ENCODE measurements at places on chromosomes 4 and X.

DNA sequence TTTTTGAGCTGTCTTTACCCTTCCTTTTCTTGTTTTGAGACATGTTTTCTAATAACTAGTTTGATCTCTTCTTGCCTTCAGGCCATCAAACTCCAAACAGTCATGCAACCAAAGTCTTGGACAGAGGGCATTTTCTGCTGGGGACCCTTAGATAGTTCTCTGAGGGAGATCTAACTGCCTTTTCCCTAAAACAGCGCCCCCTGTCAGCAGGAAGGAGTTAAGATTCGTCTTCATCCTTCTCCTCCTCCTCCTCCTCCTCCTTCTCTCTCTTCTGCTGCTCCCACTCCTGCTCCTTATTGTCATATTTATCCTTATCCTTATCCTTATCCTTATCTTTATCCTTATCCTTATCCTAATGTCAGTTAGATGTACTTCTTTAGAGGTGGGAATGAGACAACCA is 417.2 kb downstream of the TRAM1L1 start:
- DNase-seq: no peak

- DNase-seq: no peak
These were observed 1989.8 kb upstream of the PCDH10 start for GRCh38 chr4:131159261-131159660.

DNA sequence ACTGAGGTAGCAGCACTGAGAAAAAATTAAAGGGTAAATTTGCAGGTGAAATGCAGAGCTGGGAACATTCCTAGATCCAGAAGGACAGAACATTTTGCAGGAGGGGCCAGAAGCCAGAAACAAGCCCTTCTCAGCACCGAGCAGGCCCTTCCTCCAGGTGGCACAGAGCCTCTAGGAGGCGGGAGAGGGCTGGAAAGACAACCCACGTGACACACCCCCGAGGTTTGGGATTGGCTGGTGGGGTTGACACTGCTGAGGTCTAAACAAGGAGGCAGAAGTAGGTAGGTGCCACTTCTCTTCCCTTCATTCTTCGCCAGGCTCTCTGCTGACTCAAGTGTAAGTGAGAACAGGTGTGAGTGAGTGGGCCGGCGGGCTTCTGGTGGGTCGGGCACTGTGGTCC is at the start of gene PAGE4:
PAGE4 (plus strand) TSS at position 288 of the 400 bp plus-strand sequence. CDS start 1,126 bp downstream, outside the sequence.
- no peak for DNase-seq

DNA sequence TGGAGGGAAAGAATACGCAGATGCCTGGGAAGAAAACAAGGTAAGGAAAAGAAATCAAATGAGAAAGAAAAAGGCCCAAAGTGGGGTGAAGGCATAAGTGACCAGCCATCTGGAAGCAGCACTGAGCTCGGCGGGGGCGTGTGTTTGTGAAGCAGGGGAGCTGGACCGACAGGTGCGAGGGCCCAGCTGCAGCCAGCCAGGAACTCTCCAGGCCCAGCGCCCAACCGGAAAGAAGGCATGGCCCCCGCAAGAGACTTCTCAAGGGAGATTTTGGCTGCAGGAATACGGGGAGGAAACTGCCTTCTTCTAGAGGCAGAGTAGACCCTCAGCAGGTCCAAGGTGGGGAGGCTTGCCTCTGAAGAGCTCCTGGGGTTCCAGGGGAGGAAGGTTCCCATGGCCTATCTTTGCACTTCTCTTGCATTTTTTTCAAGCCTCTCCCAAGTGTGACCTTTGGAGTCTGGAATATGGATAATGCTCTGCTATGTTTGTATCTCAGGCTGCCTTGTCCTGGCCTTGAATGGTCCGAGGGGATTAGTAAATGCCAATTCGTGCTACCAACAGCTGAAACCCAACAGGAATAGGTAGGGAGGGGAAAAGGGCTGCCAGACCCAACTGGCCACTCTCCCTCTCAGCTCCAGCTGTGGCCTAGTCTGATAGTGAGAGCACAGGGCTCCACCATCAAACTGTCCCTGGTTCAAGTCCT is 10.8 kb upstream of the CITED1 start:
- DNase-seq: no peak

DNA sequence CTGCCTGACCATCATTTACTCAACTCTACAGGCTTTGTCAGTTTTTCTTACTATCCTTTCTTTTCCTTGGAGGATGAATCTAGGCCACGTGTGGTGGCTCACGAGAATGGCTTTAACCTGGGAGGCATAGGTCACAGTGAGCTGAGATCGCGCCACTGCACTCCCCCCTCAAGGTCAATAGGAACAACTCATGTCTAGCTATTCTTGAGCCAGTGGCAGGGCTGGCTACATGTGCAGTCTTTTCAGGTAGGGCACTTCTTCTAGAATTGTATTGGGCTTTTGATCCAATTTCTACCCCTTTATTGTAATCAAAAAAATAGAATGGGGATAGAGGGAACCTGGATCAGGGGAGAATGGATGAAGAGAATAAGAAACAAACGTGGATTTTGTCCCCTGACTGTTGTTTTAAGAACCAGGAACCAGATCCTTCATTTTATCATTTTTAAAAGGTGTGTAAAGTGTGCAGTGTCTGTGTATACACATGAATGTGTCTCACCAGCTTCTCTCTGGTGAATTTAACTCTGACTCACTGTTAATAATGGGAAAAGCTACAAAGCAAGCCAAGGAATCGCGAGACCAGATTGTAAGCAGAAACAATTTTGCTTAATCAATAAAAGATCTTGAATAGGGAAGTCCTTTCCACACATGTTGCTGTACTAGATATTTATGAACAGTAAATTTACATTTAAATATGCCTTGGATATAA is 283.9 kb upstream of the GPC4 start:
- no peak for DNase-seq

DNA sequence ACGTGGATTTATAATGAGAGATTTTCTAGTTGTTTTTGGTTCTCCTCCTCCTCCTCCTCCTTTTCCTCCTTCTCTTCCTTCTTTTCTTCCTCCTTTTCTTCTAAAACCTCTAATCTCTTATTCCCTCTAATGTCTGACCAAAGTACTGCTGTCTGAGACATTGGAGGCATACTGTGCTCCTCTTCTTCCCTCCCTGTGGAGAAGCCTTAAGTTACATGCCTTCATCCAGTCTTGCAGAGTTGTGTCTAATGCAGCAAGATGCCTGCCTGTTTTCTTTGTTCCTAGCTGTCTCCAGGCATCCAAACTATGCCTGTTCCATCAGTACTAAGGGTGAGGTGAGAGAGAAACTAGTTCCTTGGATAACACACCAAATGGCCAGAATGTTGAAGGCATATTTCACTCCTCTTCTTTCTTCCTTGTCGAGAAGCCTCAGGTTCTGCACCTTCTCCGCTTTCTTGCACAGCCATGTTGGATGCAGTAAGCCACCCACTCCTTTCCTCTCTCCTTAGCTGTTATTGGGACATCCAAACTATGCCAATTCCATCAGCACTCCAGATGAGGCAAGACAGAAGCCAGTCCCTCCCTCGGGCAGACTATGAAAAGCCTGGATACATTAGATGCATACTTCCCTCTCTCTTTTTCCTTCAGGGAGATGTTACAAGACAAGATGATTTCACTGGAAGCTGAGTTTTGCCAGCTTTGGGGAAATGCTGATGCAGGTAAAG is 285.7 kb upstream of the TRAM1L1 start:
- DNase-seq: no peak

DNA sequence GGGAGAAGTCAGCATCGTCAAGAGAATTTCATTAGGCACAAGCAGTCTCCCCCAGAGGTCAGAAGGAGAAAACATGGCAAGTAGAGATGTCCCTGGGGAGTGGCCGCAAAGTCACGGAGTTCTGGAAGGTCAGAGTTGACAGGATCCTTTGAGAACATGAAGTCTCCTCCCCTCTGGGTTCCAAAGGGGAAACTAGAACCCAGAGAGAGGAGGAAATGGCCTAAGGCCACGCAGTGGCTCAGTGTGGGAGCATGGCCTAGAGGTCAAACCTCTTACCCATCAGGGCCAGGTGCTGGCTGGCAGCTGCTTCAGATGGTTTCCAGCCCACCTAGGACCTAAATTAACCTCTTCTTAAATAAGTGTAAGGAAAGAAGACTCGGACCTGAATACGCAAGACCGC is 884 bp downstream of the IDH3G start:
- no peak for DNase-seq

GRCh38 chr4:176226736-176227135 is 31.4 kb upstream of the SPATA4 start:
- no peak for DNase-seq

DNA sequence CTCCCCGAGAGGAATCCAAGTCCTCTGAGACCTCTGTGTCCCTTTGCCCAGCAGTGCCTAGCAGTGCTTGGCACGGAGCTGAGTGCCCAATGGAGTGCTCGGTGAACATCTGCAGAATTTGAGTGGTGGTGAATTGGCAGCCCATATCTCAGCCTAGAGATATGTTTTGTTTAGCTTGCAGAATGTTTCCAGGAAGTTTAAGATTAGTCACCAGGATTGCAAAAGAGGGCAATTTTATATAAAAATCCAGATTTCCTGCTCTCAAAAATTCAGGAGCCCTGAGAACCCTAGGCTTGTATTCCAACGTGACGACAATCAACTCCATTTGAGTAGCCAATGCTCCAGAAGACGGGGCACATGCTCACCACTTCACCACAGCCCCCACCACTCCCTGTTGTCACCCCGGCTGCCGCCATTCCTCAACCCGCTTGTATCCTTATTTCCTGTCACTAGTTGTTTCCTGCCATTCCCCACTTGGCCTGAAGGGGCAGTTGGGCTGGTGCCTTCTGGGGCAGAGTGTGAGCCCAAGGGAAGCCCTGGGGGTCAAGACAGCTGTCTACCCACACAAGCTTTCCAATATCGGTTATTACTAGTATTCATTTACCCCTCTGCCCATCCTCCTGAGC is 116.9 kb downstream of the EFNB1 start:
- DNase-seq: no peak

DNA sequence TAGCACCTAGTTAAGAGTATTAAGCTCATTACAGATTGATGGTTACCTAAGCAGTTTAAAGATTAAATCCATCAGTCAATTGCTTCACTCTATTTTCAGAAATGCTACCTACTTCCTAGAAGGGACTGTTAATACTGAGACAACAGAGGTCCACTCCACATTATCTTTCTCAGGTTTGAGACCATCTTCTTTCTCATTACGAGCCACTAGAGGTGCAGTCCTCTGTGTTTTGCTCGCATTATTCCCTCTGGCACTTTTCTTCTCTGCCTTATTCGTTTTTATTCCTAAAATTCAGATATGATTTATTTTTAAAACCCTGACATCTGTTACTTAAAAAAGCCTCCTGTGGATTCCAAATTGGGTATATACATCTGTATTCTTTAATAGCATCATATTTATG is 459.1 kb downstream of the FSTL5 start:
- no peak for DNase-seq

DNA sequence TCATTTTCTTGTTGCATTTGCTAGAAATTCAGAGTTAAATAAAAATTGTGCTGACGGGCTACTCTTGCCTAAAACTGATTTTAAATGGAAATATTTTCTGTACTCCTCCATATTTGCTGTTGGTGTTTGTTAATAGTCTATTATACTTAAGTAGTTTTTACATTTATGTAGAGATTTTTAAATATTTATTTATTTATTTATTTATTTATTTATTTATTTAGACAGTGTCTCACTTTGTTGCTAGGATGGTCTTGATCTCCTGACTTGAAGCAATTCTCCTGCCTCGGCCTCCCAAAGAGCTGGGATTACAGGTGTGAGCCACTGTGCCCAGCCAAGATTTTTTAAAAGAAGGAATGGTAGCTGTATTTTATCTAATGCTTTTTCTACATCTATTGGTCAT is 68.1 kb downstream of the TMEM164 start:
- no peak for DNase-seq

DNA sequence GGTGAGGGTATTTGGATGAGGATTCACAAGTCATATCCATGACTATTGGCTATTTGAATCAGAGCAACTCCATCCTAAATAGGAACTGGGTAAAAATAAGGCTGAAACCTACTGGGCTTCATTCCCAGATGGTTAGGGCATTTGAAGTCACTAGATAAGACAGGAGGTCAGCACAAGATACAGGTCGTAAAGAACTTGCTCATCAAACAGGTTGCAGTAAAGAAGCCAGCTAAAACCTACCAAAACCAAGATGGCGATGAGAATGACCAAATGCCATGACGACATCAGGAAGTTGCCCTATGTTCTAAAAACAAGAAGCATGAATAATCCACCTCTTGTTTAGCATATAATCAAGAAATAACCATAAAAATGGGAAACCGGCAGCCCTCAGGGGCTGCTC is 224.9 kb downstream of the PACRGL start:
- no peak for DNase-seq

- no peak for DNase-seq
These were observed 51.2 kb upstream of the EDA start for GRCh38 chrX:69564665-69565064.

GRCh38 chr4:121421594-121421993 is 40.8 kb upstream of the QRFPR start:
- DNase-seq: no peak

- DNase-seq: no peak
These were observed 77.2 kb downstream of the SNX25 start for GRCh38 chr4:185286571-185286970.

GRCh38 chr4:20408611-20409010 is 156.9 kb downstream of the SLIT2 start:
- DNase-seq: no peak

- no peak for DNase-seq
These were observed 59.7 kb upstream of the MTM1 start for GRCh38 chrX:150508451-150509367.

DNA sequence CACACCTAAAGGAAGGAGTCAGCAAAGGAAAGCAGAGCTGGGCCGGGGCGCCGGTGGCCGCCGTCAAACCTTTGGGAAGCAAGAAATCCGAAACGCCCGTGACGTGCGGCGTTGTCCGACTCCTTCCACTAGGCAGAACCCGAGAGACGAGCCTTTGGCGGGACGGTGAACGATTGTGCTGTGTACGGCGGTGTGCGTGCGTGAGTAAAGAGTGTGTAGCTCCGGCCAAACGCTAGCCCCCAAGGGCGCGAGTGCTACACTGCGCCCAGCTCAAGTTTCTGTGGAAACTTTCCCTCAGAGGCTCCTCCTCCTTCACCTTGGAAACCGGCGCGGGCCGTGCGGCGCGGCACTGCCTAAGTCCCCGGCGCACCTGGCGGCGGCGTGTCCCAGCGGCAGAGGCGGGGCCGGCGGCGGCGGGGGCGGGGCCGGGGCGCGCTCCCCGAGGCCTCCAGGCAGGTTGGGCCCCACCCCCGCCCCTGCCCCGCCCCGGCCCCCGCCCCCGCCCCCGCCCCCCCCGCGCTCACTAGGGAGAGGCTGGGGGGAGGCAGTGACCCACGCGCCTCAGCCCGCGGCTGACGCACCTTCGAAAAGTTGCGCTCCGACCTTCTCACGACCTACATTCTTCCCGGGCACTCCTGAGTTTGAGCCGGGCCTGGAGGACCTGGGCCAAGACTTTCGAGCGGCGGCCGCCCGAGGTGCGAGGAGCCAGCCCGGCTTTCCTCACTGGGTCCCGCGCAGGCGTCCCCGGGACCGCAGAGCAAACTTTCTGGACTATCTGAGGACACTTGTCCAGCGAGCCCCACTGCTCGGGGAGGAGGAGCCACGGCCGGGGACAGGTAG is at the start of gene FHIP1A:
FHIP1A (plus strand) TSS at position 547 of the 840 bp plus-strand sequence. CDS start 157,084 bp downstream, outside the sequence.
- peak; percentile 87 for DNase-seq
